ENCODE measurements at places on chromosomes 2 and 18.

- DNase-seq = peak; percentile 71
Measured at GRCh38 chr2:240857039-240858008, 11.3 kb upstream of the AGXT start.

GRCh38 chr2:121220995-121221394, 64.0 kb downstream of the TFCP2L1 start:
- DNase-seq = no peak

GRCh38 chr2:55742996-55743395, 49.4 kb upstream of the PNPT1 start:
- DNase-seq = no peak

- DNase-seq = no peak
Measured at GRCh38 chr2:133296401-133296800, 271.9 kb downstream of the NCKAP5 start.

GRCh38 chr2:25558262-25558661, 115.1 kb downstream of the DTNB start:
- no peak for DNase-seq

GRCh38 chr2:69309351-69310110, 77.5 kb downstream of the GFPT1 start:
- no peak for DNase-seq

GRCh38 chr2:139773720-139774277, 993.6 kb upstream of the NXPH2 start:
- no peak for DNase-seq

DNA sequence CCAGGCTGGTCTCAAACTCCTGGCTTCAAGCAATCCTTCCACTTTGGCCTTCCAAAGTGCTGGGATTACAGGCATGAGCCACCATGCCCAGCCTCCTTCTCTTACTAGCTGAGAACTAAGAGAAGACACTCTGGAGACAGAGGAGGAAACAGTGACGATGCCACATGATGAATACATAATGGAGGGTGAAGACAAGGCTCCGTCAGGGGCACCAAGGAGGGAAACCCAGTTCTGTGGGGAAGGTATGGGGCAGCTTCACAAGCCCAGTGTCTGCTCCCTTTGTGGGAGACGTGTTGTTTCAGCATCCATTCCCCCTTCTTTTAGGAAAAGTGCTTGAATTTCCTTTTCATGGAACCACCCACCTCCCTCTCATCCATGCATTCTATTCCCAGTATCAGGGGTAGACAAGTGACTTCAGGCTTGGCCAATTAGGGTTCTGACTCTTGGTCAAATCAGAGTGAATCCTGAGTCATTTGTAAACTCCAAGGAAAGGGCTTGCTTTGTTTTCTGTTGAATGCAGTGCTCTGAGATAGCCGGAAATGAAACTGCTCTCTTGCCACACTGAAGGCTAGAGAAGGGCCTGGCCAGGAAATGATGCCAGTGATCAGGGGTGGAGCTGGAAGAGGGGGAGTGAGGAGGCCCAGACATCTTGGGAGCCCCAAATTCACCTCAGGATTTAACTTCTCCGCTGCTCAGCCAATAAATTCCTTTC, 23.7 kb downstream of the TMEM127 start:
- DNase-seq = no peak

DNA sequence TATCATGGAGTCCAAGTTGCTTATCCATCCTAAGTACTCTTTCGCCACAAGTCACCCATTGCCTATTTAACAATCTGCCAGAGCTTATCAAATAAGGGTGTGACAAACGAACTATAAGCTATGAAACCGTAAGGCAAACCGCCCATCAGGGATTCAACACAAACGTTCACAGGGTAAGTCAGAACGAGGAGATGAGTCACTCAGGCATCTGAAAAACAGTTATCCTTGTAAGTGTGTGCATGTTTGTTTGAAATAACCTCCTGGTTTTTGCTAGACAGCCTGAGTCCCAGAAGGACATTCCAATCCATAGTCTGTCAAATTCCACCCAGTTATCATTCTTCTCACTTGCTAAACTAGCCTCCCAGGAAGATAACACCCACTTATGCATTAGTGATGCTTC, 299.1 kb downstream of the PAX3 start:
- no peak for DNase-seq

DNA sequence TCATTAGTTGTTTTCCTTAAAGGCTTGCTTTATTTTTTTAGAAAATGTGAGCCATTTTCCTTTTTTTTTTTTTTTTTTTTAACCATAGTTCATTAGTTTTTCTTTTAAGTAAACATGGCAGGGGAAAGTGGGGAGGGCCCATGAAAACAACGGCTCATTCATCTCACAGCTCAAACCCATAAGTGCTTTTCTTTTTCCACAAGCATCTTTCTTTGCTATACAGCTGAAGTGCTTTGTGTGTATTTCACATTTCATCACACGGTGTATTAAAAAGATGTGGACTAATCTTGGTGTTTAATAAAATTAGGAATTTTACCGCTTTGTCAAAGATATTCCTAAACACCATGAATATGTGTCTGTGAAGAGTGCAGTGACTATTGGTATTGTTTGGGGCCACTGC, 41.6 kb downstream of the RHBDD1 start:
- DNase-seq = no peak

DNA sequence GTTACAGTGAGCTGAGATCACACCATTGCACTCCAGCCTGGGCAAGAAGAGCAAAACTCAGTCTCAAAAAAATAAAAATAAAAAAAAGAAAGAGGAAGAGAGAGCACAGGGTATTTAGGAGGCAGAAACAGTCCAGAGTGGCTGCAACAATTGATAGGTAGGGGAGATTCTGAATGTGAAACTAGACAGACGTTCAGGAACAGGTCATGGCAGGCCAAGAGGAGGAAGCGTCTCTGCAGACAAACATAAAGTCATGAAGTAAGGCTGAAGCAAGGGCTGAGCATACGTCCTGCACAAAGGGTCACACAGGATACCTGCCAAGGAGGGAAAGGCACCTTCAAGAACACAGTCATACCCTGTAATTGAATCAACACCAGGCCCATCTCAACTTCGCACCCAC, 64.1 kb upstream of the ZNF532 start:
- no peak for DNase-seq

DNA sequence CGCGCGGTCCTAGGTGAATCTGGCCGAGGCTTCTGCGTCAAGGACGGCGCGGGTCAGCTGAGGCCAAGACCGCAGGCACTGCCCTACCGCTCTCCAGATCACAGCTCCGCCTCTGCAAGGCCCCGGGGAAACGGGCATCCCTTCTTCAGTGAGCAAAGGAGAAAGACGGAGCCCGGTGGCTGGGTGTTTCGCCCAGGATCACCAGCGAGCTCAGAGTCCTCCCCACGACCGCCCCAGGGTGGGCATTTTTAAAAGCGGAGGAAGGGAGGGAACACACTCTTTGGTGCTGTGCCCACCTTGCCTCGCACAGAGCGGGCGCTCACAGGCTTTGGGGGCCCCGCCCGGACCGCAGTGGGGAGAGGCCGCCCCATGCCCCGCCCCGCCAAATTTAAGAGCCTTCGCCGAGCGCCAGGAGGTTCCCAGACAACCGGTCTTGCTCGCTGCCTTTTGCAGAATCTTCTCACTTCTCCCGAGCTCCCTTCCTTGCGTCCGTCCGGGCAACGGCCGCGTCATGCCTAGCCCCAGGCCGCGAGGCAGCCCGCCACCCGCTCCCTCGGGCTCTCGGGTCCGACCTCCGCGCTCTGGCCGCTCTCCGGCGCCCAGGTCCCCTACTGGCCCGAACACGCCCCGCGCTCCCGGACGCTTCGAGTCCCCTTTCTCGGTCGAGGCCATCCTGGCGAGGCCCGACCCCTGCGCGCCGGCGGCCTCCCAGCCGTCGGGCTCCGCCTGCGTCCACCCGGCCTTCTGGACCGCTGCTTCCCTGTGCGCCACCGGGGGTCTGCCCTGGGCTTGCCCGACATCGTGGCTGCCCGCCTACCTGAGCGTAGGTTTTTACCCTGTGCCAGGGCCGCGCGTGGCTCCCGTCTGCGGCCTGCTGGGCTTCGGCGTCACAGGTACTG, at the start of gene NOTO:
TSS of gene NOTO (plus strand) at position 419 of the 899 bp plus-strand sequence. CDS start at position 512, 93 bp downstream.
- DNase-seq = no peak

GRCh38 chr18:43904209-43904837, 627.0 kb upstream of the SYT4 start:
- no peak for DNase-seq

DNA sequence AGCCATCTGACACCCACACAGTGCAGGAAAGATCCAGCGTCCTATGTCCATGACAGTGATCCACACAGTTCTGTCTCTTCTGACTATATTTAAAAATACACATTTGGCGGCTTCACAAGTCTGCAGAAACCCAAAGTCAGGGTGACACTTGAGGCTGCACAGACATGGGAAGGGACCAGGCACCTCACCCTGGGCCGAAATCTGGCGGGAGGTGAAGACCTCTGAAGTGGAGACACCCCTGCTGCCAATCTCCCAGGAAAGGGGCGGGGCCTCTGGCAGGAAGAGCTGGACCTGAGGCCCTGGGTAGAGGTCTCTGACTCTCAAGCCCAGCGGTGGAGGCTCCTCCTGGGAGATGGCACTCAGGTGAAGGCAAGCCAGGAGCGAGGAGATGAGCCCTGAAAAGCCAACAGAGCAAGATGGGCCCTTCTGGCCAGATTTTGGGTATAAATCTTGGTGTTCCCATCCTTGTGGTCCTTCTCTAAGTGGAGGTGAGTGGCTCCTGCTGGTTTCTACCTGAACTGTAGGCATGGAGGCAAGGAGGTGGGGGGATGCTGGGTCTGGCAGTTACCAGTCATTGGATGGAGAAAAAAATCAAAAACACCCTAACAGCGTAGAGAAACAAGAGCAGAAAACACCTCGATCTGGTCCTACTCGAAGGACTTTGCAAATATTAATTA, 248.4 kb downstream of the HDAC4 start:
- DNase-seq = no peak

DNA sequence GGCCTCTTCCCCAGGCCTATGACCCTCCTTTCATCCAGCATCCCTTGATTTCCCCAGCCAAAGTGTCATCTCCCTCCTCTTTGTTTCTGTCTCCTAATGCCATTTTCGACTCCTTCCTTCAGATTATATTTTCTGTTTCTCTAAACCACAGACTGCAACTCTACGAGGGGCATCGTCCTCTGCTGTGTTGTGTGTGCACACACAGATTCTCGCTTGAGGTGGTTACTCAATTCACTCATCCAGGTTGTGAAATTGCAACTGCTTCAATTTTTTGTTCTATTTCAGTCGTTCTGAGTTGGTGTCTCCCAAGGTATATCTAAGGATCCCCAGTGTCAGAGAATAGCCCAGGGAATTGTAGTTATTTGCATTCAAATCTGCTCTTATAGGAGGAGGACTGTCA, 113.5 kb upstream of the NDUFV2 start:
- no peak for DNase-seq

- DNase-seq = no peak
Measured at GRCh38 chr2:74414881-74415761, 6.3 kb downstream of the C2orf81 start.

- no peak for DNase-seq
Measured at GRCh38 chr2:182972548-182972942, 65.7 kb downstream of the NCKAP1 start.

DNA sequence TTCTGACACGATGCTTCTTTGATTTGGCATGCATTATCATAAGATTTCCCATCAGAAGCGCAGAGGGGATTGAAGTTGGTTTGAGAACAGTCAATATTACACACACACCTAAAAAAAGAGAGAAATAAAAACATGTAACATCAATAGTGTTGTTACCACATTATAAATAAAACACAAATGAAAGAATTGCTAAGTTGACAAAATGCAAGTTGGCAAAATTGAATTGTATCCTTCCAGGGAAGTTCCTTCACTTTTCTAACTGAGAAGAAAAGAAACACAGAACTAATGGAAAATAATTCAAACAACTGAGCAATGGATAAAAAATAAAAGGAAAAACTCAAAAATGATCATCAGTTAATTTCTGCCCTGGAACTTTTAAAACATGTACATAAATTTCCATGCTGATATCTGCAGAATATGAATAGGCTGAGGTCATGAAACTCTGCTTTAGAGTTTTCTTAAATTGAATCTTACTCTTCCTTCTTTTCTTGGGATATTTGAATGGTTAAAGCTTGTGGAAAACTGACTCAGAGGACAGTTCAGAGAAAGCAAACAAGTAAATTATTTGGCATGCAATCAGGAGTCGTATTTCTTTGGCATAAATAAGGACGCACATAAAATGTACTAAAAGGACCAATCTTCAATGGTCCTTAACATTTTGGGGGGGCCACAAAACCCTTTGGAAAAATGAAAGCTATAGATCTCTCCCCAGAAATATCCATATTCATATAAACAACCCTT, 152.4 kb upstream of the CAVIN2 start:
- DNase-seq = no peak

- DNase-seq = no peak
Measured at GRCh38 chr18:69727912-69728572, 219.6 kb downstream of the CD226 start.

GRCh38 chr2:160478660-160479059, 14.9 kb downstream of the RBMS1 start:
- DNase-seq = no peak

DNA sequence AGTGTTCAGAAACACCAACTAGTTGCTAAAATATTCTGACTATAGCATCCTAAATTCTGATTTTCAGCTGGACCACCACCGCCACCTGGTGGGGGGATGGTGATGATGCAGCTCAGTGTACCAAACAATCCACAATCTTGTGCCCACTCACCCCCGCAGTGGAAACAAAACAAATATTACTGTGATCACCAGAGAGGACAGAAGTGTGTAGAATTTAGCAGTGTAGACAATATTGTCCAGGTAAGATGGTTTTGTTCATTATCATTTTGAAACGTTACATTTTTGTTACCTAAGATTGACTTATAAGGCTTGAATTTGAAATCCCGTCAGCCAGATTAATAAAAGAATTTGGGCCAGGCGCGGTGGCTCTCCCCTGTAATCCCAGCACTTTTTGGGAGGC, 31.7 kb upstream of the UBXN4 start:
- peak; percentile 81 for DNase-seq

- DNase-seq = no peak
Measured at GRCh38 chr18:36534154-36534688, 236.7 kb downstream of the FHOD3 start.

DNA sequence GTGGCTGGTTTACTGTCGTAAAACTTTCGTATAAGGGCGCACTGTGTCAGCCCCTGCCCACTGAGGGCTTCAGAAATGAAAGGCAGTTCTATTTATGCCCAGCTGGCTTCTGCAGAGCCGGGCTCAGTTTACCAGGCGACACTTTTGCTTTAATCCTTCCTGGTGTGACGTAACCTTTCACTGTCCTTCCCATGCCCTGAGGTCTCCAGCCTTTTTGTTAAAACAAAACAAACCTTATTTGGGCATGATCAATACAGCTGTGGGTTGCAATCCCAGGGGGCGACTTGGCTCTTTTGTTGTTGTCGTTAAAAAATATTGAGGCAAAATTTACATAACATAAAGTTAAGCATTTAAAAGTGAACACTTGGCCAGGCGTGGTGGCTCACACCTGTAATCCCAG, 85.3 kb downstream of the AGAP1 start:
- no peak for DNase-seq

DNA sequence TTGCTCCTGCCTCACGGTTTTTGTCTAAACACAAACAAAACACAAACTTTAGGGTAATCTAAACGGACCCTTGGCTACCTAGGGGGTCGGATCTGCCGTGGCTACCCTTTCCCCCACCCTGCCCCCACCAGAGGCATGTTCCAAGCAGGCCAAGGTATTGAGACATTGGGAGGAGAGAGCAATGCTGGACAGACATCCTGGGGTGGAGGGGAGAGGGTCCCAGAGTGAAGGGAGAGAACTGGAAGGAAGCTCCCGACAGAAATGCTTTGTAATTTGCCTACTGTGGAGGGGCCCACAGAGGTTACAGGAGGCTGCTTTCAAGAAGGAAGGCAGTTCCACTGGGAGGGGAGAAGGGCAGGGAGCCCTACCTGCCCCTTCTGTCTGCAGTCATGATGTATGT, 13.9 kb upstream of the MAT2A start:
- DNase-seq = no peak

Measured in liver (tissue), 10 donors.